ENCODE measurements at places on chromosomes 16 and 17.

- DNase-seq, result no peak
These were observed 1.9 kb downstream of the NOD2 start for GRCh38 chr16:50695017-50696000.

- DNase-seq, result no peak
These were observed 53.1 kb downstream of the SPACA3 start for GRCh38 chr17:33044771-33045170.

GRCh38 chr16:3961449-3961849 is 80.9 kb upstream of the CREBBP start:
- DNase-seq, result no peak

- DNase-seq, result no peak
These were observed 41.1 kb upstream of the IL34 start for GRCh38 chr16:70605283-70605657.

DNA sequence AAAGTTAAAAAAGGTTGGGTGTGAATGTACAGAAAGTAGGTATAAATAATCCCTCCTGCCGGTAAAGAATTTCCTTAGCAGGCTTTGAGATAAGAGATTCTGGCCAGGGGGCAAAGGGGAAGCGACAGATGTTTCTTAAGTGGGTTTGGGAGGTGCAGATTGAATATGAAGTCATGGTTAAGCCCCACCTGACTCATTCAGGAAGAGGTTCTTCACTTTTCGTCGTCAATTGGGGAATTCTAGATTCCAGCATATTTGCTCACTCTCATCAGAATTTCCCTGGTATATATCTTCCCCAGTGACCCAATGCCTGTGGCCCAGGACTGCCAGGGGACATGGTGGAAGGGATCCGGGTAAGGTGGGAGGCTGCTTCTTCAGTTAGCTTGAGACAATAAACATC is 127.8 kb downstream of the CPPED1 start:
- no peak for DNase-seq

- peak; percentile 81 for DNase-seq
These were observed 79.5 kb downstream of the PMP22 start for GRCh38 chr17:15185625-15185991.

GRCh38 chr16:19844945-19845641 is 39.6 kb downstream of the GPRC5B start:
- peak; percentile 44 for DNase-seq

GRCh38 chr16:14629612-14629918 is 495 bp downstream of the PARN start:
- no peak for DNase-seq

DNA sequence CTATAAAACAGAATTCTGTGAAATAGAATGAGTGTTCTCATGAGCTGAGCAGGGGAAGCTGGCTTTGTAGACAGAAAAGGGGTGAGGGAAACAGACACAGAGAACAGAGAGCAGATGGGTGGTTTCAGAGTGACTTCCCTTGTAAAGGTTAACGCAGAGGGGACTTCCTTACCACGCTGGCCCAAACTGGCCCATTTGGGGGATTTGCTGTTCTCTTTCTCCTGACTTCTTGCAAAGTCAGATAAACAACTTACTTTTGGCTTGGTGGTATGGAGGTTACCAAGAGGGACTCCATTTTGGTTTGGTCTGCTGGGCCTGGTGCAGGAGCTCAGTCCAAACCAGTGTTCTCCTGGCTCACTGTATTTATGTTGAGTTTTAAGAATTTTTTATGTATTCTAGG is 48.4 kb downstream of the SEC14L1 start:
- DNase-seq, result no peak

- peak; percentile 87 for DNase-seq
These were observed 16.7 kb downstream of the SOCS3 start for GRCh38 chr17:78343187-78343542.

GRCh38 chr17:36094746-36095145 is 4.8 kb upstream of the CCL3 start:
- no peak for DNase-seq

GRCh38 chr17:82277851-82278250 is 4.4 kb upstream of the CSNK1D start:
- DNase-seq, result no peak

DNA sequence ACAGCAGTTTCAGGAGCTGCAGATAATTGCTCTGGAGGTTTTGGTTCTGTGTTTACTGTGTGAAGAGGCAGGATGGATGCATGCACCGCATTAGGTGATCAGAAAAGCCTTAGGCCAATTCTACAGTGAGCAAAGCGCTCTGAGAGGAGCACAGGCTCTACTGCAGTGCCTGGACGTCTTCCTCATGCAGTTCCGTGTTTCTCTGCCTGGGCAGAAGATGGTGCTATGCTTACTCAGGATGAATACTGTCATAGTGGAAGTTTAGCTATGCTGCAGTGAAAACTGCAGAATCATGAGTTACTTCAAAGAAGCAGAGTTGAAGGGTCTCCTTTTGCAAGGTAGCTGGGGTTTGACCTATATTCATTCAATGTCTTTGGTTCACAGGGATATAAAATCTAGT is 1012.4 kb downstream of the KCNJ18 start:
- no peak for DNase-seq

- no peak for DNase-seq
These were observed 92.2 kb upstream of the CACNG3 start for GRCh38 chr16:24163935-24164334.

DNA sequence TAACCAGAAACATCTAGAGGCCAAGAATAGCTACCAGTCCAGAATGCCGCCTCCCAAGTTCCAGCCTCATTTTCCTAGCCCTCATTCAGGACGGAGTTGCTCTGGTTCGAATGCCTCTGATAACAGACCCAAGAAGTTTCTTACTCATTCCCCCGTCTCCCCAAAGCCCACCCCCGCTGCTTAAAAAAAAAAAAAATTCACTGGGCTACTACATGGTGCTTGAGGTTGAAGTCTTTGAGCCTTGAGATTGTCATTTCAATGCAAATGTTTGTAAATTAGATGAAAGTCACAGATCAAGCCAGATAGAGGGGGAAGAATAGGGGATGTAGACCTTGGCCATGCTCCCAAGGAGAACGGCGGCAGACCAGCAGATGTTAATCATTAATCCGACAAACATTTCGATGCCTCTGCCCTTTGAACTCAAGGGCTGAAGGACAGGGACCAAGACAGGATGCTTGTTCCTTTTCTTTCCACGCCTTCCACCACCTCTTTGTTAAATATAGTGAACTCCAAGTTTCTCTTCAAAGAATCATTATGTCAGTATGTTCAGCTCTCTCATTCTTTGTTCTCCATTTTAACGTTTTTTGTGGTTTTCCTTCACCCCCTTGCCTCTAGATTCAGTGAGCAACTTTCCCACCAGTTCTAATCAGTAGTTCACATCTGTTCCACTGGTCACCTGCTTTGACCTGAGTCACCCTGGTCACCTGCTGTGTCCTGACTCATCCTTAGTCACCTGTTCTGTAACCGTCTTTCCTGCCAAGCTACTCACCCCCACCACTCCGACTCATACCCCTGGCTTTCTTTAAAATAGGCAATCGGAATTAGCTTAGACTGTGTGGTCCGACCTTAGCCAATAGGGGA is 190.3 kb downstream of the CPPED1 start:
- no peak for DNase-seq

GRCh38 chr17:72381597-72382397 is 261.0 kb downstream of the SOX9 start:
- DNase-seq, result no peak

DNA sequence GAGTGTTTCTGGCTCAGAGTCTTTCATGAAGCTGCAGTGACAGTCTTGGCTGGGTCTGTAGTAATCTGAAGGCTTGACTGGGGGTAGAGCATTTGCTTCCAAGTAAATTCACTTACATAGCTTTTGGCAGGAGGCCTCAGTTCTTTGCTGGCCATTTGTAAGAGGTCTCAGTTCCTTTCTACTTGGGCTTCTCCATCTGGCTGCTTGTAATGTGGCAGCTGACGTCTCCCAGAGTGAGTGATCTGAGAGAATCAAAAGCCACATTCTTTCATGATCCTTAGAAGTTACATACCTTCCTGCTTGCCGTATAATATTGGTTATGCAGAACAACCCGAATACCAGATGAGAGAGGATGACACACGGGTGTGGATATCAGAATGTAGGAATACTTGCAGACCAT is 39.8 kb downstream of the NF1 start:
- DNase-seq, result no peak

GRCh38 chr16:9154567-9155410 is 63.3 kb downstream of the HAPSTR1 start:
- no peak for DNase-seq

- DNase-seq, result no peak
These were observed 2.3 kb downstream of the NAT9 start for GRCh38 chr17:74773871-74774286.

DNA sequence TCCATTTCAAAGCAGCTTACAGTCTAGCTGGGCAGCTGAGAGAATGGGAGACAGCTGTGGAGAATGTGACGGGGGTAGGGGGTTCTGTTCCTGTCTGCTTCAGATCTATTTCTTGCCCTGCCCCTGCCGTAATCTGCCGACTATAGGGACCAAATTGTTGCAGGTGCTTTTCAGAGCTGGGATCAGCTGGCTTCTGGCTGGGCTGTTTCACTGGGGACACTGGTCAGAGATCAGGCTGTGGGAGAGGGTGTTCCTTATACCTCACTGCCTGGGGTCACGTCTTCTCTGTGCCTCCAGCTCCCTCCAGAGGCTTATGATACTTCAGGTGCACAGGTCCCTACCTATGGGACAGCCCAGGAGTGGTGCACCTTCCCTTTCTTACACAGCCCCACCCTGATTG is 514.9 kb upstream of the GOT2 start:
- no peak for DNase-seq

- DNase-seq, result peak; percentile 50
These were observed 53.0 kb downstream of the SF3B3 start for GRCh38 chr16:70576431-70577255.

DNA sequence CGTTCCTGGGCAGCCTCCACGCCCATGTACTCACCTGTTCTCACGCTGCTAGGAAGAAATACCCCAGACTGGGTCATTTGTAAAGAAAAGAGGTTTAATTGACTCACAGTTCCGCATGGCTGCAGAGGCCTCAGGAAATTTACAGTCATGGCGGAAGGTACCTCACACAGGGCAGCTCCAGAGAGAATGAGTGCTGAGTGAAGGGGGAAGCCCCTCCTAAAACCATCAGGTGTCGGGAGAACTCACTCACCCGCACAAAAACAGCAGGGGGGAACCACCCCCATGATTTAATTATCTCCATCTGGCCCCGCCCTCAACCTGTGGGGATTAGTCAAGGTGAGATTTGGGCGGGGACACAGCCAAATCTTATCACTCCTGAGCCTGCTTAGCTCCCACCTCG is 18.2 kb downstream of the RAB40C start:
- no peak for DNase-seq

DNA sequence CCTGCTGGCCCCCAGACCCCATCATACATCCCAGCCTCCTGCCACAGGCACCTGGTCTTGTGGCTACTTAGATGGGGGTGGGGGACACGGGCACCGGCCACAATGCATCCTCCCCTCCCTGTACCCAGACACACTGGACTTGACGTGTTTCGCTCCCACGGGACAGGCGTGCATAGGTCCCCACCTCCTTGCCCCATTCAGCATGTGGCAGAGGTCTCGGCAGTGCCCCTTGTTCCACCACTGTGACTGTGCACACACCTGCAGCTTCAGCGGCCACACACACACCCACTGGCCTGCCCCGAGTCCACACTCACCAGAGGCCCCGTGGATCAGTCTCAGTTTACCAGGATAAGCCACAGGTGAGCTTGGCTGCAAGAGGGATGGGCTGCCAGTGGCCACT is 109.6 kb downstream of the ENGASE start:
- no peak for DNase-seq

GRCh38 chr17:78529871-78530670 is 47.1 kb downstream of the DNAH17 start:
- DNase-seq, result no peak

DNA sequence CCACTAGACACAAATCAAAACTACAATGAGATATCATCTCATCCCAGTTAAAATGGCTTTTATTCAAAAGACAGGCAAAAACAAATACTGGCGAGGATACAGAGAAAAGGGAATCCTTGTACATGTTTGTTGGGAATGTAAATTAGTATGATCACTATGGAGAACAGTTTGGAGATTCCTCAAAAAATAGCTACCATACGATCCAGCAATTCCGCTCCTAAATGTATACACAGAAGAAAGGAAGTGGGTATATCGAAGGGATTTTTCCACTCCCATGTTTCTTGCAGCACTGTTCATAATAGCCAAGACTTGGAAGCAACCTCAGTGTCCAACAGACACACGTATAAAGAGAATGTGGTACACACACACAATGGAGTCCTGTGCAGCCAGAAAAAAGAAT is 35.3 kb downstream of the KATNIP start:
- DNase-seq, result no peak

DNA sequence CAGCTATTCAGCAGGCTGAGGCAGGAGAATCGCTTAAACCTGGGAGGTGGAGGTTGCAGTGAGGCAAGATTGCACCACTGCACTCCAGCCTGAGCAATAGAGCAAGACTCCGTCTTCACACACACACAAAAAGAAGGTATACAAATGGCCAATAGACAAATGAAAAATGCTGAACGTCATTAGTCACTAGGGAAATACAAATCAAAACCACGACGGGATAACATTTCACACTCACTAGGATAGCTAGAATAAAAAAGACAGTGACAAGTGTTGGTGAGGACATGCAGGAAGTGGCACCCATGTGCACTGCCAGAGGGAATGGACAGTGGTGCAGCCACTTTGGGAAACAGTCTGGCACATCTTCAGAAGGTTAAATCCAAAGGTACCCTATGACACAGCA is 172.9 kb downstream of the FTO start:
- no peak for DNase-seq

- no peak for DNase-seq
These were observed 54.2 kb downstream of the LDHD start for GRCh38 chr16:75062135-75062975.

GRCh38 chr17:47120521-47121095 is 68.5 kb downstream of the CDC27 start:
- DNase-seq, result no peak

DNA sequence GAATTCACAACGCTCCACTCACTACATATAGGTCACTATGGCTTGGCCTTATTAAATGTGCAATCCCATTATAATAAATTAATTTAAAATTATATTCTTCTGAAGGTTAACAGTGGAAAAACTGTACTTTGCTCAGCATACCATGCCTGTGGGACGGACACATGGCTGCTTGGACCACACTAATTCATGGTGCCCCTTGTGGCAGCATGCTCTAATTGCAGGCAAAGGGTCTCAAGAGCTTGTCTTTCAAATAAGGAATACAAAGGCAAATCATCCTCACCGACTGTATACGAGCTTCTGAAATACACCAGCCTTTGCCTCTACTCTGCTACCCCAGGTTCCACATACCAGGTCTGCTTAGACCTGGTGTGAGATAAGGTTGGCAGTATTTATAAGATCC is 11.7 kb downstream of the SMPD3 start:
- DNase-seq, result no peak

Data from AG09319 (cell line).